ENCODE measurements at places on chromosomes 1 and 21.

GRCh38 chr1:118021668-118022067, 92.1 kb downstream of the WDR3 start:
- no peak for DNase-seq

DNA sequence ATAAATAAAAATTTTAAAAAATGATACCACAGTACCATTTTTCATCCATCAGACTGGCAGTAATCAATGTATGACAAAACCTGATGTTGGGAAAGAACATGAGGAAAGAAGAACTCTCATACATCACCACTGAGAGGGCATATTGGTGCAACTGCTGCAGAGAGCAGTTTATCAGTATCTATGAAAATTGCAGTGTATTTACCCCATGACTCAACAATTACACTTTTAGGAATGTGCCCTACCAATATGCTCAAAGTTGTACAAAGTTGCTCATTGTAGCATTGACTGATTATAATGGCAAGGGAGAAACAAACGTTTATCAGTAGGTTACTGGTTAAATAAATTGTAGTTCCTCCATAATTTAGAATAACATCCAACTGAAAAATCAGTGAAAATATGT, 36.7 kb downstream of the CATSPERE start:
- DNase-seq: no peak

GRCh38 chr1:153963030-153963849, at the start of gene SLC39A1:
SLC39A1 (minus strand) TSS chr1:153963537; CDS start chr1:153962715, 822 bp downstream.
- peak; percentile 99 for DNase-seq

GRCh38 chr1:226411619-226412018, 3.7 kb upstream of the PARP1 start:
- no peak for DNase-seq

- no peak for DNase-seq
Measured at GRCh38 chr1:82399093-82399492, 598.4 kb downstream of the ADGRL2 start.

DNA sequence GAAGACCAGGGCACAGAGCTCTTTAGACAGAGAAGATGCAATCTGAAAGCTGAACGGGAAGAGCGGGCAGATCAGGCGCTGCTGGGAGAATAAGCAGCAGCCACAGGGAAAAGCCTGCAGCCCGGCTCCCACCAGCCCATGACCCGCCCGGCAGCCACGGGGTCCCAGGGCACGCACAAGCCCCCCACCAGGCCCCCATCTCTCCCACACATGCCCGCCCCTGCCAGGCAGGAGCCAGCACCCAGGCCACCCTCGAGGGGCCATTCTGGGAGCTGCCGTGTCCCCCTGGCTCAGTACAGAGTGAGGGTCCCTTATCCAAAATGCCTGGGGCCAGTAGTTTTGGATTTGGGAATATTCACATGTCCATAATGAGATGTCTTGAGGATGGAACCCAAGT, 16.3 kb downstream of the SLC19A1 start:
- DNase-seq: no peak

Data from head of caudate nucleus (tissue), 42 donors.